Cardiac septum (tissue), 1 donor: ENCODE measurements at places on chromosomes 12 and 14.

GRCh38 chr14:104795781-104796686 lies 486 bp upstream of the AKT1 start:
- DNase-seq, result peak; percentile 82

DNA sequence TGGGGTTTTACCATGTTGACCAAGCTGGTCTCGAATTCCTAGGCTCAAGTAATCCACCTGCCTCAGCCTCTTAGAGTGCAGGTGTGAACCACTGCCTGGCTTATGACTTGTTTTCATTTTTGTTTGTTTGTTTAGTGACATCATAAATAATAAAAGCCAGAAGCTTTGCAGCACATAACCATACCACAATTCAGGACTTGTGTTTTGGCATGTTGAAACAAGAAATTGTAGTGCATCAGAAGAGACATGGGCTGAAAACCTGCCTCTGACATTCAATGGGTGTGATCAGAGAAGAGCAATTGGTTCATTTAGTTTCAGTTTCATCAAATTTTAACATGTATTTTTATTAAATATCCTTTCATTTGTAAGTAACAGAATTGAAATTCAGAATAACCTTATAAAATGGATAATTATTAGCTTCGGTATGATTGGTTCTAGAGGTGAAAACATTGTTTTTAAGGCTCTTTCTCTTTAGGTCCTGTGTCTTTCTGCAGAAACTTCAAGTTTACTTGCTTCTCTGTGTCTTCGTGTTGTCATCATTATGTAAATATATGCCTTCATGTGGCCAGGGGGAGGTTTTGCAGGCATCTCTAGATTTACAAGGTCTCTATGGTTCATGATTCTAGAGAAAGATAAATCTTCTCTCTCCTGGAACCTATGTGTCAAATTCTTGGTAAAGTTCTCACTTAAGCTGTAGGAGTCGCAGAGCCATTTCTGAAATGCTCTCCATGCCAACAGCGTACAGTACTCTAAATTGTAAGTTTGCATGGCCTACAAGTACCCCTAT lies 312.0 kb downstream of the KCNC2 start:
- DNase-seq, result no peak

GRCh38 chr12:2460051-2460670 lies 334.6 kb upstream of the FKBP4 start:
- DNase-seq, result peak; percentile 65

GRCh38 chr12:40192704-40193255 lies 32.0 kb upstream of the LRRK2 start:
- no peak for DNase-seq

- no peak for DNase-seq
Measured at GRCh38 chr12:111390910-111391309, 14.8 kb upstream of the SH2B3 start.

DNA sequence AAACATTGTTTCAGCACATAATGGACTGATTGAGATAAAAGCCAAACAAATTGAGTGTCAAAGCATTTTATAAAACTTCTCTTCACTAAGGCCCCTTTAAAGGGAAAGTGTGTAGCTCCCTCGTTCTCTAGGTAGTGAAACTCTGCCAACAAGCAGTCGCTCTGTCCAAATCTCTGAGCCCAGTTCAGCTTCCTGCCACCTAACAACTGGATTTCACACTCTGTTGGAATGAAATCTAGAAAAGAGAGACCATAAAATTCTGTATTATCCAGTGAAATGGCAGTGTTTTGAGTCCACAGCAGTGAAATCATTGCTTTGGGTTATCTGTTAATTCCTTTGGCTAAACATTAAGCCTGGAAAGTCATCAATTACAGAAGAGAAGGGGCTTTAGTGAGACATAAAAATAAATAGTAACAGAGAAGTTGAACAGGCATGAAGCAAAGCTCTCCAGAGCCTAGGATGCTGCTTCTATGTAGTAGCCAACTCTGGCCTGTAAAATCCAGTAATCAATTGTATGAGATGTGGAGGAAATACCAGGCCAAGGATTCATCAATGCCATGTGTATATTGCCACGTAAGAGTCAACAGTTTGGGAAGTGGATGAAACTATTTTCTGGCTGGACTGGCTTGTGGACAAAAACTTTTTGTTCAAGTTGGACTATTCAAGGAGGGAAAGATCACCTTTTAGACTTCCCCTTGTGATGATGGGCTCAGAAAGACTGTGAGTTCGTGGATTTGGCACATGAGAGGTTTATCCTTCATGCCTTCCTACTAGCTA lies 122.5 kb downstream of the WIF1 start:
- DNase-seq, result no peak

DNA sequence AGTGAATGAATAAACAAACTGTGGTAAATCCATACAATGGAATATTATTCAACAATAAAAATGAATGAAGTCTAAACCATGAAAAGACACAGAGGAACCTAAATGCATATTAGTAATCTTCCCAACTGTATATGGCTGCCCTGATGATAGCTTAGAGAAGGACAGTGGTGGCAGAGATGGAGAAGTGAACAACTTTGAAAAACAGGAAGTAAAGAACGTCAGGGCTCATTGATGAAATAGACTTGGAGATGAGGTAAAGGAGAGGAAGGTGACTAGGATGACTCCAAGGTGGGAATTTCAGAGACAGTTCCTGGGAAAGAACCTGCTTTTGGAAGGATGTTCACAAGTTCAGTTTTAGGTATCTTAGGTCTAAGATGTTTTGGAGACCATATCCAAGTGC lies 36.3 kb upstream of the NT5DC3 start:
- DNase-seq, result no peak

GRCh38 chr12:109595321-109595902 lies 21.8 kb downstream of the MVK start:
- no peak for DNase-seq

- DNase-seq, result no peak
Measured at GRCh38 chr12:86256163-86256562, at the start of gene MGAT4C. MGAT4C (minus strand) TSS chr12:86256391.

- no peak for DNase-seq
Measured at GRCh38 chr14:65156568-65157366, 54.5 kb upstream of the MAX start.

DNA sequence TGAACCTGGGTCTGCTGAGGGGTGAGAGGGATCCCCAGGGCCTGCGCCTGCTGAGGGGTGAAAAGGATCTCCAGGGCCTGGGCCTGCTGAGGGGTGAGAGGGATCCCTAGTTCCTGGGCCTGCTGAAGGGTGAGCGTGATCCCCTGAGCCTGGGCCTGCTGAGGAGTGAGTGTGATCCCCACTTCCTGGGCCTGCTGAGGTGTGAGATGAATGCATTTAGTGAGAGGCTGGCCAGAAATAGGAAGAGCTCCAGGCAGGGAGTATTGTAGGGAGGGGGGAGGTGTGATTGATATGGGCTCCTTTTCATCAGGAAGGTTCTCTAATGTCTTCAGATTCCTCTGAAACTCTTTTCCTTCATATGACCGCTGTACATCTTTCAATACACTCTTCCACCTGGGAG lies 43.0 kb downstream of the FAM186A start:
- DNase-seq, result no peak

GRCh38 chr14:21440859-21441258 lies 15.1 kb downstream of the CHD8 start:
- no peak for DNase-seq

DNA sequence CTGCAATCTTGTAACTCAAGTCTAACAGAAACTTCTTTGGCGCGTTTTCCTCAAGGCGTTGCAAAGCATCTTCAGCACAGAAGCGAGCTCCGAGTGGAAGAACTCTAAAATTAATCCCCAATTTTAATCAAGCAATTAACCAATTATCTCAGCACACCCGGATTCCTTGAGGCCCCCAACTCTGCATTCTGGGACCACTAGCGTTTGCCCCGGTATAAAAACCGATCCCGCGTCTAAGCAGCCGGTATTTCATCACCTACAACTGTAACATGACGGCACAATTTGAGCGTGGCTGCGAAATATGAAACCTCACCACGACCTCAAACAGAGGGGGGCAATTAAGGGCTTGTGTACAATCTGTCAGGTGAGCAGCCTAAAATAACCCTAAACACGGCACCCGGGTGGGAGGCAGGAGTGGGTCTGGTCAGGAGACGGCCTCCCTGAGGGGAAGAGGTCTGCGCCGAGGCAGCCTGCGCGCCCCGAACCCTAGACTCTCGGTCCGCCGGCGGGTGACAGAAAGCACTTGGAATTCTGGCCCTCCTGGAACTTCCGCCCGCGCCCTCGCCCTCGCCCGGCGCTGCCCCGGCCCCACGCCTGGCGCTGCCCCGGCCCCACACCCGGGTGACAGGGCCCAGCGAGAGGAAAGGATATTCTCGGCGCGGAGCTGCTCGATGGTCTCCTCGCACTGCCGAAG lies 594 bp downstream of the ZCCHC8 start:
- DNase-seq, result peak; percentile 84

DNA sequence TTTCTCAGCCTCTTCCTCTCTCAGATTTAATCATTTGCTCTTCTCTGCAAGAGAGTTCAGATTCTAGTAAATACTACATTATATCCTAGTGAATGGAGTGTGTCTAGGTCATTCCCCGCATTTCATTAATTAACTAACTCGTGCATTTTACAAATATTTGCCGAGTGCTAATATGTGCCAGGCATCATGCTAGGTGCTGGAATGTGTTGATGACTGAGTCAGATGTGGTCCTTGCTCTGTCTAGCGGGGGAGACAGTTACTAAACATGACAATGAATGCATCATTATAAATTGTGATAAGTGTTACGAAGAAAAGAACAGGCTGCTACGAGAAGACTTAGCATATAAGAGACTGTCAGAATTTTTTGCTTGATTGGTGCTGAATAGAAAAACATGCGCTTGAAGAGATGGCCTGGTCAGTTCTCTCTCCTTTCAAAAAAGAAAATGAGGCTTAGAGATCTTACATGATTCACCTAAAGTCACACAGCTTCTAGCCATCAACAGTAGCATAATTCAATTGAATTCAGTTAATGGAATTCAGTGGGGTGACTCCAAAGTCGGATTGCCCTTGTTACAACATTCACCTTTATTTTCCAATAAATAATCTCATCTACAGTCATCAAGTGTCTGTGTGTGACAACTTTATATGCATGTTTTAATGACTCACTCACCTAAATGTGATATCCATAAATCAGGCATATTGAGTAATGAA lies 48.7 kb upstream of the MAX start:
- no peak for DNase-seq

GRCh38 chr12:57697076-57697475 lies 3.1 kb downstream of the OS9 start:
- no peak for DNase-seq

DNA sequence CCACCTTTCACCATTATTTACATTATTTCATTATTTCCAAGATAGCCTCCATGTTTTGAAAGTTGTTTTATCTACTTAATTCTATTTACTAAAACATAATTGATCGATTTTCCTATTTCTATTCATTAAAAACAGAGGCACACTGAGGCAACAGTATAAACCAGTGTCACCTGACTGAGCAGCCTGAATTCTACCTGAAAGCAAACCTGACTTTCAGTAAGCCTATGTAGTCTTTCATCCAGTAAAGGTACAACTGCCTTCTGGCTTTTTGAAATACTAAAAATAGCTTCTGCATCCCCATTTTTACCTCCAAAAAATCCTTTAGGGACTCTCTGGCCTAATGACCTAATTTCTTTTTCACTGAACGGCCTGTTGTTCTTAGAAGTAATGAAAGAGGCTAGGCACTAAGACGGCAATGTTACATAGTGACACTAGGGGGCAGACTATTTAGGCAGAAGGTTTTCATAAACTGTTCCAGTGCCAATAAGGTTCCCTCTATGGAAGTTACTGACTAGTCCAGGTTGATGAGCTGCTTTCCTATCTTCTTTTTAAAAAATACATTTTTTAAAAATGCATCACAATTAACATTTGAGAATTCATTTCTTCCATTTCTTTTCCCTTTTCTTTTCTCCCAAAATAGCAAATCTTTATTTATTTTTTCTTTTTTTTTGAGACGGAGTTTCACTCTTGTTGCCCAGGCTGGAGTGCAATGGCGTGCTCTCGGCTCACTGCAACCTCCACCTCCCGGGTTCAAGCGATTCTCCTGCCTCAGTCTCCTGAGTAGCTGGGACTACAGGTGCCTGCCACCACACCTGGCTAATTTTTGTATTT lies 17.5 kb downstream of the ANAPC5 start:
- DNase-seq, result no peak

- no peak for DNase-seq
Measured at GRCh38 chr12:27711967-27712366, 1.3 kb downstream of the MRPS35 start.

DNA sequence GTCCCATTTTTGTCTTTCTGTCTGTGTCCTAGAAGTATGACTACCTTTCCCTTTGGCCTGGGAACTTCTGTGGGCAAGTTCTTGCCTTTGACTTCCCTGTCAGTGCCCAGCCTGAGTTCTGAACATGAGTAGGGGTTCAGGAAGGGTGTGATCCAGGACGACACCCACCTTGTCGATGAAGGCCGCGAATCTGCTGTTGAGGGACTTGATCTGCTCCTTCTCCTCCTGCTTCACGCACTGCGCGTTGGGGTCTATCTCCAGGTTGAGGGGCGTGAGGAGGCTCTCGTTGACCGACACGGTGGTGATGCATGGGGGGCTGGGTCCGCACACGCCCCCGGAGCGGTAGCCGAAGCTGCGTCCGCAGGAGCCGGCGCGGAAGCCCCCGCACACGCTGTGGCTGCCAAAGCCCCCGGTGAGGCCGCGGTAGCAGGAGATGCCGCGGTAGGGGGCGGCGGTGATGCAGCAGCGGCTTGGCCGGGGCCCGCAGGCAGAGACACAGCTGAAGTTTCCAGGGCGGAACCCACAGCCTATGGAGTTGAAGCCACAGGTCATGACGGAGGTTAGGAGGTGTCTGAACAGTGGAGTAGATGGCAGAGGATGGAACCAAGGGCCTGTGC lies at the start of gene KRT83:
KRT83 (minus strand) TSS at position 615 of the 617 bp plus-strand sequence; CDS start at position 552, 63 bp downstream.
- DNase-seq, result peak; percentile 43

DNA sequence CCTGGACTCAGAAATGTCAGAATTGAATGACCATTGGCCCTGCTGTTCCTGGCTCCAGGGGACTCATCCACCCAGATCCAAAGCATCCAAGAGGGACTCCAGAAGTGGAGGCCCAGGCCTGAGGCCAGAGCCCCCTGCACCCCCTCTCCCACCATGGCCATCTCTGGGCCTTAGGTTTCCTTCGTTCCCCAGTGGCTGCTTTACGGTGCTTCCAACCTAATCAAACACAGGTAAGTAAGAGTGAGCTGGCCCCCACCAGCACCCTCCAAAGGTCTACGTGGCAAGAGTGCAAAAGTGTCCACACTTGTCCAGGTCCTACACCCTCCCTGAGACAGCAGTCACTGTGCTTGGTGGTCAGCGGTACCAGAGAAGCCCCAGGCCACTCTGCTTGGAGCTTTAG lies 139.0 kb downstream of the DPF3 start:
- no peak for DNase-seq

- DNase-seq, result no peak
Measured at GRCh38 chr12:3972576-3972975, 99.4 kb upstream of the PARP11 start.

GRCh38 chr12:27229367-27229766 lies 14.7 kb upstream of the STK38L start:
- DNase-seq, result no peak

- DNase-seq, result no peak
Measured at GRCh38 chr12:79482323-79482722, 208.4 kb downstream of the PAWR start.

GRCh38 chr12:72546106-72546505 lies 273.9 kb downstream of the TRHDE start:
- DNase-seq, result no peak
